ENCODE measurements at places on chromosomes 7 and 10. TPM values are rescaled to one million over a fixed set of nuclear protein-coding genes. Genes with fewer than 3 reads are reported as not detected.

The PRSS1 gene
- 118 TPM for total RNA-seq

The MOGAT3 gene
- total RNA-seq, result 1.1 TPM

DNA sequence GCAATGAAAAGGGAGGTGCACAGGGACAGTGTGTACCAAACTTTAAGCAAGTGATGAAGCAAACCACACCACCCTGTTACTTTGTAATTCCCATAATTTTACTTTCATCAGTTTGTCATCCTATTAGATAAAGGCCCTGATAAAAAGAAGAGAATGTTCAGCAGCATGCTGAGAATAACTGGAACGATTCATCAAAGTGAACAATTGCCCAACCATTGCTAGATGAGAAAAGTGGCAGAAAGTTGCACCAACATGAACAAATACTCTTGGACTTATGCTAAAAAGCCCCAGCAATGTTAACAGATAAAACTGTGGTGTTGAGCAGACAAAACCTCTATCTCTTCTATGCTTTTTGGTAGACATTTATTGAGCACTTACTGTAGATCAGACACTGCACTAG is 75.5 kb upstream of the PCGF5 start:
- DNase-seq, result no peak

DNA sequence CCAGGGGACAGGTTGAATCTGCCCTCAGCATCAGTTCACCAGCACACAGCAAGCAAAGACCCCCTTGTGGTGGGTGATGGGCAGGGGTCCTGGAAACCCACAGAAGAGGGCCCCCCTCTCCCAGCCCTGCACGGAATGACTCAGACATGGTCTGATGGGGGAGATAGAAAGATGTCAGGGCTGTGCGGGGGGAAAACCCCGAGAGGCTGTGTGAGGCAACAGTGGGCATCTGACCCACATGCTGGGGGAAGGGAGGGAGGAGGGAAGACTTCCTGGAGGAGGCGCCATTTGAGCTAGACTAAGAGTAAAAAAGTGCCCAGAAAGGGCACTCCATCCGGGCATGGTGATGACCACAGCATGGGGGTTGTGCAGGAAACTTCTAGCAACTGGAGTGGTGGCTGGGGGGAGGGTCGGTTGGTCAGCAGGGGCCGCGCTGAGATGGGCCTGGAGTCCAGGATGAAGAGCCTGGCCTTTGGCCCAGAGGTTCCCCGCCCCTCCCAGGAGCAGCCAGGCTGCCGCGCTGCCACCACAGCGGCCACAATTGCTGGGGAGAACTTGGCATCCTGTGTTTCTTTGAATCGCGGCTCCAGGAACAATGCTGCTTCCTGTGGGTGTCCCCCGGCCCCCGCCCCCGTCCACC is 2.5 kb downstream of the LFNG start:
- no peak for DNase-seq

- DNase-seq, result no peak
These were observed 51.1 kb downstream of the SHH start for GRCh38 chr7:155761162-155761561.

GRCh38 chr7:157336383-157337315 is at the start of gene DNAJB6:
TSS of gene DNAJB6 (plus strand) at chr7:157337004. CDS start at chr7:157358573, 21,569 bp downstream.
- peak; percentile 95 for DNase-seq

The DNAJC12 gene
- 15.7 TPM for total RNA-seq

The RNF148 gene
- 0.39 TPM for total RNA-seq

DNA sequence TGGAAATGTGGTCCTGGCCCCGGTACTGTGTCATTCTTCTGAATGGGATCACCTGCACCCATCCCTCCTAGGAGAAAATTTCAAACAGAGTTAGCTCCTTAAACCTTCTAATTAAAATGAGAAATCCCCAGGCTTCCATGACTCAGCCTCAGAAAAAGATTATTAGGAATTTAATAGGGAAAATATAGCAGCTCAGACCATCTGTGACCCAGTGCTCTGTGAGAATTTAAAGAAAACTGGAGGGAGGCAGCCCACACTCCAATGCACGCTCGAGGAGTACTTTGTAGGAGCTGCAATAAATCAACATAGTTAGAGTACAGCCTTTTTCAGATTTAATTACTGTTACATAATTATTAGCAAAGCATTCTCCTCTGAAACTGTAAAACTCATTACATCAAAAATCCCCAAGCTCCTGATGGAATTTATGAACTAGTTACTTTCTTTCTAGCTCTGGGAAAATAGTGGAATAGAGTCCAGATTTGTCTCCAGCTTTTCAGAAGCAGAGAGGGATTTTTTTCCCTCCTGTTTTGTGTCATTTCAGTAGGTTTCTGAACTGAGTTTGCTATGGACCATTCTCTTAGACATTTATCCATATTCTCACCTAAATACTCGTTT is 30.1 kb downstream of the NEUROD6 start:
- DNase-seq, result no peak

- DNase-seq, result no peak
These were observed 93.5 kb upstream of the SLC25A13 start for GRCh38 chr7:96415293-96415940.

DNA sequence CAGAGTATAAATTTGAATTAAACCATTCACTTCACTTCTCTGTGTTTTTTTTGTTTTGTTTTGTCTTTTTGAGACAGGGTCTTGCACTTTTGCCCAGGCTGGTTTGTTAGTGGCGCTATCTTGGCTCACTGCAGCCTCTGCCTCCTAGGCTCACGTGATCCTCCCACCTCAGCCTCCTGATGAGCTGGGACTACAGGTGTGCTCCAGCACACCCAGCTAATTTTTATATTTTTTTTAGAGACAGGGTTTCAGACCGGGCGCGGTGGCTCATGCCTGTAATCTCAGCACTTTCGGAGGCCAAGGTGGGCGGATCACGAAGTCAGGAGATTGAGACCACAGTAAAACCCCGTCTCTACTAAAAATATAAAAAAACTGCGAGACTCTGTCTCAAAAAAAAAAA is 36.9 kb upstream of the STOX1 start:
- DNase-seq, result no peak

DNA sequence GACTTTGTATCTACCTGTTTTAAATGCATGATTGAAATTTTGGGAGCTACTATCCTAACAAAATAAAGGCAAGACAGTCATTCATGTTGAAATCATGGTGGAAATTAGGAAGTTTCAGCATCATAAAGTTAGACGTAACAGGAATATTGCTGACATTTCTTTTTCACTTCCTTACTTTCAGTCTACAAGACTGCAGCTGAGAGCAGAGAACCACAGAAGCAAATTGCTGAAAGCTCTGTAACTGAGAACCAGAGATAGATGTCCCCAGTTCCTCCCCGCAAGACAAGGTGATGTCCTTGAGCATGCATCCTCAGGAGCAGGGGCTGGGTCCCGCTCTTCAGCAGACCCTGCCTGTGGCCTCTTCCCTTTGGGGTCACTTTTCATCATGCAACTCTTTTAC is 466.3 kb upstream of the POM121L12 start:
- no peak for DNase-seq

The FXYD4 gene
- 3.1 TPM for total RNA-seq

GRCh38 chr10:23345861-23346260 is 1.3 kb upstream of the C10orf67 start:
- DNase-seq, result no peak

GRCh38 chr7:82319674-82320118 is 123.9 kb downstream of the CACNA2D1 start:
- no peak for DNase-seq

DNA sequence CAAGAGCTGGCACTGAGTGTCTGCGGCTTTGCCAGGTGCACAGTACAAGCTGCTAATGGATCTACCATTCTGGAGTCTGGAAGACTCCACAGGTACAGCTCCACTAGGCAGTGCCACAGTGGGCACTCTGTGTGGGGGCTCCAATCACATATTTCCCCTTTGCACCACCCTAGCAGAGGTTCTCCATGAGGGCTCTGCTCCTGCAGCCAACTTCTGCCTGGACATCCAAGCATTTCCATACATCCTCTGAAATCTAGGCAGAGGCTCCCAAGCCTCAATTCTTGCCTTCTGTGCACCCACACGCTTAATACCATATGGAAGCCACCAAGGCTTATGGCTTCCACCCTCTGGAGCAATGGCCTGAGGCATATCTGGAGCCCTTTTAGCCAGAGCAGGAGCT is 29.2 kb downstream of the IQUB start:
- no peak for DNase-seq

DNA sequence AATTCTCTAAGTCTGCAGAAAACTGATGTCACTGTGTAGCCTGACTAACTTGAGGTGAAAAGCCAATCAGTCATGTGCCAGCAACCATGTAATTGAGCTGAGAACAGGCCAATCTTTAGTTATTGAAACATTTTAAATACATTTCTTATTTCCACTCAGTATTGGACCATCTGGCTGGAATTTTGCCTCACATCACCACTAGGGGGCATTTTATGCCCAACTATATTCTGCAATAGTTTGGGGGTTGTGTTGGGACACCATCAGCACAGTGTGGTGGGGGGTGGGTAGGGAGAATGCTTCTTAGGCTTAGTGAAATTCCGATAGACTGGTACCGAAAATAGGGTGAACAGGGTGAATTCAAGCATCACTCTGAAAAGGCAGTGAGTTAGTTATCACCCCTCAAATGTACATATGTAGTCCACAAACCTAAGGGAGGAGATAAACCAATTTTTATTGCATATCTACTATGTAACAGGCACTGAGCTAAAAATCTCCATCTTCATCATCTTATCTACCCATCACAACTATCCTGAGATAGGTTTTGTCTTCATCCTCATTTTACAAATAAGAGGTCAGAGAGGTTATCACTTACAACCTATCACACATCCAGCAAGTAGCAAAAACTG is 17.8 kb downstream of the NPSR1 start:
- no peak for DNase-seq

DNA sequence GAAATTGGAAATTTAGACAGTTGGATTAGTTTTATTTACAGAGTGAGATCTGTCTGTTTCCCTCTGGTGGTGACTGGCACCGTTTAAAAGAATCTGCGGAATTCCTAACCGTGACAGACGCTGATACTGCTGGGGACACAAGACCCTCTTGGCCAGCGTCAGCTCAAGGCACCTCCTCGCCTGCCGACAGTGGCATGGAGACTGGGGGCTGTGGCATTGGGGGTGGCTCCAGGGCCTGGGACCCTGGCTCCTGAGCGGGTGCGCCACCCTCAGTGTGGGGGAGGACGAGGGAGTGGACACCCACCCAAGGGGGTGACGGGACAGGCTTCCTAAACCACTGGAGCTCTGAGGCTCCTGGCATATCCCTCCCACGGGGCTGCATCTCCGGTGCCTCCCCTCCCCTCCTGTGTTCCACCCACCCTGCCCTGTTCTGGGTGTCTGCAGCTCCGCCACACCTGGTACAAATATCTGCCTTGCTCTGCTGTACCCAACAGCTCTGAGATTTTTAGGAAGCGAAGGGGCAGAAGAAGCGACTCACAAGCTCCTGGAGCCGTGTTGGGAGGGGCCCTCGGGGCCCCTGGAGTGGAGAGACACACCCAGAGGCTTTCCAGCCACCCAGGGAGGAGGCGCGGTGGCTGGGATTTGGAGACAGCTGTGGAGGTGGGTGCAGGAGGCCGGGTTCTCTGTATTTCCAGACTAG is 178.7 kb downstream of the DNAJB6 start:
- no peak for DNase-seq

- no peak for DNase-seq
These were observed 41.5 kb upstream of the SMIM30 start for GRCh38 chr7:113159746-113160339.

GRCh38 chr10:48289501-48290238 is 15.2 kb upstream of the FRMPD2 start:
- no peak for DNase-seq

GRCh38 chr10:48453451-48454301 is 147.2 kb downstream of the MAPK8 start:
- DNase-seq, result peak; percentile 55

GRCh38 chr7:47954231-47954911 is 6.1 kb upstream of the PKD1L1 start:
- no peak for DNase-seq

The PTPRE gene
- 2.5 TPM for total RNA-seq

The CHCHD2 gene
- 251 TPM for total RNA-seq

- no peak for DNase-seq
These were observed 27.7 kb downstream of the BTBD16 start for GRCh38 chr10:122298598-122299301.

The CYP2C19 gene
- total RNA-seq, result 3.7 TPM

DNA sequence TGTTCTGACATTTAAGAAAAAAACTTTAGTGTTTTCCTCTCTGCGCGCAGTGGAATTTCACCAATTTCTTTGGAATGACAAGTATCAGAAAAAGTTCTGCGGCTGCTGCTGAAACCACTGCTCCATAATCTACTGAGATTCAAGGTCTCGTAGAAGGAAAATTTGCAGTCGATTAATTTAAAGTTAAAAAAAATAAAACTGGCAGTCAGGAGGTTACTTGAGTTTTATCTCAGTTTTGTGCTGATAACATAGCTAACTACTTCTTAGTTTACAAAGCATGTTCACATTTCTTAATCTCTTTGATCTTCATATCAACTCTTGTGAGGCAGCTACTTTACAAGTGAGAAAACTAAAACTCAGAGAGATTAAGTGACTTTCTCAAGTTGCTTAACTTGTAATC is 18.2 kb upstream of the CALD1 start:
- DNase-seq, result no peak

DNA sequence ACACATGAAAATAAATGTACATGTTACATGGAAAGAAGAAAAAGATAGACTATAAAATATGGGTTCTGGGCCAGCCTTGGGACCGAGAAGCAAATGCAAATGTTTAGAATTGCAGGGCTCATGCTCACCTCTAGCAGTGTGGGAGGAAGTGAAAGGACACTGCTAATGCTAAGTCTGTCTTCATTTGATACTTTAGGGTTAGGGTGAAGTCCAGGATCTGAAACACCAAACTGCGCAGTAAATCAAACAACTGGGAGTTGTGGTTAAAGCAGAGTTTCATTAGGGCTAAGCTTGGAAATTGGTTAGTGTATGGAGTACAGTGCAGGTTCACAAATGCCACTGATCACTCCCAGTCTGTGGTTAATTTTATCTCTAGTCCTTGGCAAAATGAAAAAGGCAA is 73.2 kb upstream of the PDK4 start:
- DNase-seq, result no peak

- DNase-seq, result peak; percentile 32
These were observed 47.7 kb downstream of the AMZ1 start for GRCh38 chr7:2735744-2736143.

- no peak for DNase-seq
These were observed 12.0 kb upstream of the SP8 start for GRCh38 chr7:20798694-20799121.

The MKX gene
- total RNA-seq, result 0.36 TPM

DNA sequence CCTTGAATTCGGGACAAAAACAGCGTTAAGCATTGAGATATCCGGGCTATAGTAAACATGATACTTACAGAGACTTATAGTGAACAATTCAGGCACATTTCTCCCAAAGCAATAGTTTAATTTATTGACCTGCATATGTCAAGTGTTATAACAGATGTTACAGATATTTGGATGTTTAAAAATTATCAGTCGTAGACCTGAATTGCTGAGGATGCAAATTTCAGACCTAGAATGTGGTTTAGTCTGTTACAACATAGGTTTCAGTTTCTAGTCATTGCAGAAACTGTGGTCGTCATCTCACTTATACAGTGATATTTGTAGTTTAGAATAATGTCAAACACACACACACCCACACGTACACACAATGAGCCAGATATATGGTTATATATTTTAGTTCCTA is 85.2 kb downstream of the VTI1A start:
- no peak for DNase-seq

The OPN4 gene
- total RNA-seq, result not detected

The PRR15 gene
- 36.0 TPM for total RNA-seq

- no peak for DNase-seq
These were observed 574 bp downstream of the MARCHF5 start for GRCh38 chr10:92291616-92291865.

- DNase-seq, result no peak
These were observed 3.9 kb downstream of the MICALL2 start for GRCh38 chr7:1455241-1455939.

All from type B pancreatic cell (in vitro differentiated cells).